ENCODE measurements at places on chromosomes 12 and 14.
A peak's percentile ranks its signal among the peaks of the same experiment; 100 is the strongest.

DNA sequence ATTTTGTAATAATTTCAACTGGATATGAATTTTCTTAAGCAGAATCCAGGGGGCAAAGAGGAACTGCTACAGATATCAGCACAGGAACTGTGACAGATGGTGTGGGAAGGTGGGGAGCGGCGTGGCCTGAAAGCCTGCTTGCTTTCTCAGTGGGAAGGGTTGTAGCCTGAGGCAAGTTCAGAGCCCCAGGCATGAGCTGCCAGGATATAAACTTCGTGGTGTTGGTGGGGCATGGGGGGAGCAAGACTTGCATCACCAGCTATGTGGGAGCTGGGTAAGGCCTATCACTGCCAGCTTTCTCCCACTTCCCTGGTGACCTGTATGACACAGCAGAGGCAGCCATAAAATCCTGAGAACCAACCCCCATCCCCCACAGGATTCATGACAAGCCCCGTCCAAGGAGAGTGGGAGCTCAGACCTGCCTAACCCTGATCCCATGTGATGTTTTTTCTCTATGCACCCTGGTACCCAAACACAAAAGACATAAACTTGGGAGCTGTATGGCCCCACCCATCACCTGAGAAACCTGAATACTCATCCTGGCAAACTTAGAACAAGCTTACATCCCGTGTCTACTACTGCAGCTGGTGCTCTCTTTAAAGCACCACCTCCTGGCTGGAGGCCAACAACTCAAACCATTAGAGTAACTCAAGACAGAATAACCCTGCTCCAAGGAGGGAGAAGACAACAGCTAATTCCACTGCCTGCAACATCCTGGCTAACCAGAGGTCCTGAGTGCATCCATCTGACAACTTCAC lies 16.5 kb downstream of the CLEC1A start:
- DNase-seq: peak; percentile 74

- peak; percentile 28 for DNase-seq
These were observed 9.4 kb downstream of the COX16 start for GRCh38 chr14:70350078-70350477.

GRCh38 chr12:30825341-30825740 lies 70.6 kb upstream of the CAPRIN2 start:
- no peak for DNase-seq

DNA sequence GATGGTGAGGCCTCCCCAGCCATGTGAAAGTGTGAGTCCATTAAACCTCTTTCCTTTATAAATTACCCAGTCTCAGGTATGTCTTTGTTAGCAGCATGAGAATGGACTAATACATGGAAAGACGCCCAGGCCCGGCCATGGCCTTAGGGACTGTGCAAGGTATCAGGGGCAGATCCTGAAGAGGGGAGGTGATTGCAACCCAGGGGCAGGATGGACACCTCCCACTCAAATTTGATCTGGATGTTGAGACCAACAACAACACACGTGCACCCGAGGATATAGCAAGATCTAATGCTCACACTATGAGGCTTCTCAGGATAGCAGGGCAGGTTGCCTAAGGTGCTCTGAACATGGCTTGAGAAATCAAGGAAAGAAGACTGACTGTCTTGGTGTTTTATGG lies 13.5 kb upstream of the SERPINA4 start:
- no peak for DNase-seq

GRCh38 chr14:68736471-68736871 lies 56.4 kb downstream of the ZFP36L1 start:
- no peak for DNase-seq

DNA sequence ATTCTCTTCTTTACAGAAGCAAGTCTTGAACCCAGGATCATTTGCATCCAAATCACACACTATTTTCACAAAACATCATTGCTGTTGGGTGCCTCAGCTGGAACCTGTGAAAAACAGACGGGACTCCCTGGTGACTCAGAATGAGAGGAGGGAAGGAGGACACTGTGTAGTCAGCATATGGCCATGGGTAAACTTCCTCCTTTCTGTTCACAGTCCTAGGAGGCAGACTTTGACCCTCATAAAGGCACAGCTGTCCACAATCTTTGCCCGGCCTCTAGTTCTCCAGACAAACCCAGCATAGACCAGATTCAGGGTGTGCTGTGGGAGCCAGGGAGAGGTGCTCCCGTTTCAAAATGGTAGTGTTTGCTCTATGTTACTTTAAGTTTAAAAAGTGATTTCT lies 62.0 kb downstream of the DYRK2 start:
- peak; percentile 66 for DNase-seq

DNA sequence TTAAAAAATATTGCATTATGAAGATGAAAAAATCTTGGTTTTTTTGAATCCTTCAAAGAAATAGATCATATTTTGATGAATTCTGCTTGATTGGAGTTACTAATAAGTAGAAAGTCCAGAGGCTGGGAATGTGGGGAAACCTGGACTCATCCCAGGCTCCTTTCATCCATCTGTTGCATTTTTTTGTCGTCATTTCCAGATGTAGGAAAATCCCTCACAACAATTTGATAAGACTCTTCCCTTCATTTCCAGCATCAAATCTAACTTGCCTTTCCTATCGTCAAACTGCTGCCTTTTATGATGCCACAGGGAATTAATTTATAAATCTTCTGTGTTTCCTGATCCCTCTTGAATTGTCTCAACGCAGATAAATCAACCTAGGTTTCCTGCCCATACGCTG lies 211.6 kb downstream of the FBXL14 start:
- DNase-seq: no peak

DNA sequence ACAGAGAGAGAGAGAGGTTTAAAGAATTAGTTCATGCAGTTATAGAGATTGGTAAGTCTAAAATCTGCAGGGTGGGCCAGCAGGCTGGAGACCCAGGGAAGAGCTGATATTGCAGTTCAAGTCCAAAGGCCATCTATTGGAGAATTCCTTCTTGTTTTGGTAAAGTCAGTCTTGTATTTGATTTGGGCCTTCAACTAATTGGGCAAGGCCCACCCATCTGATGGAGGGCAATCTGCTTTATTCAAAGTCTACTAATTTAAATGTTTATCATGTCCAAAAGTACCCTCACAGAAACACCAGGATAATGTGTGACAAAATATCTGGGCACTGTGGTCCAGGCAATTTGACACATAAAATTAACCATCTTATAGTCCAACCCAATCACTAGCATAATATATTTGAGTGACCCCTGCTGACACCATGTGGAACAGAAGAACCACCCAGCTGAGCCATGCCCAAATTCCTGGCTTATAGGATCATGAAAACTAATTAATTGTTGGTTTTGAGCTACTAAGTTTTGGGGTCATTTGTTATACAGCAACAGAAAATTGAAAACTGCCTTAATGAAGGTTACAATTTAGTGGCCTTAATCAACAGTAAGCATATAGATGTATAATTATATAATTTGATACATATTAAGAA lies 109.1 kb upstream of the PLXNC1 start:
- no peak for DNase-seq

DNA sequence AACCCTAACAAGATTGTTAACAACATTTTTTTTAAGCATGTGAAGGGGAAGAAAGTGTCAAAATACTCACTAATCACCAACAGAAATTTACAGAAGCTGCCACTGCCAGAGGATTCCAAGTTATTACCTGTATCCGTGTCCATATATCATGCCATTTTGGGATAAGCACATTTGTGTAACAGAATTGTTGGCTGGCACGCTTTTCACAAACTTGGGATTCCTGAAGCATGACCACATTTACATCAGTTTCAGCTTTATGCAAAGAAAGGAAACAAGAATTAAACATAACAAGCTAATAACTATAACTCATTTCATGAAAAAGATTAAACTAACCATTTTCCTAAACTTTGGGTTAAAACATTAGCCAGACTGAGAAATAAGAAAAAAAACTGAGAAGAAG lies 5.9 kb downstream of the NEMP1 start:
- no peak for DNase-seq

DNA sequence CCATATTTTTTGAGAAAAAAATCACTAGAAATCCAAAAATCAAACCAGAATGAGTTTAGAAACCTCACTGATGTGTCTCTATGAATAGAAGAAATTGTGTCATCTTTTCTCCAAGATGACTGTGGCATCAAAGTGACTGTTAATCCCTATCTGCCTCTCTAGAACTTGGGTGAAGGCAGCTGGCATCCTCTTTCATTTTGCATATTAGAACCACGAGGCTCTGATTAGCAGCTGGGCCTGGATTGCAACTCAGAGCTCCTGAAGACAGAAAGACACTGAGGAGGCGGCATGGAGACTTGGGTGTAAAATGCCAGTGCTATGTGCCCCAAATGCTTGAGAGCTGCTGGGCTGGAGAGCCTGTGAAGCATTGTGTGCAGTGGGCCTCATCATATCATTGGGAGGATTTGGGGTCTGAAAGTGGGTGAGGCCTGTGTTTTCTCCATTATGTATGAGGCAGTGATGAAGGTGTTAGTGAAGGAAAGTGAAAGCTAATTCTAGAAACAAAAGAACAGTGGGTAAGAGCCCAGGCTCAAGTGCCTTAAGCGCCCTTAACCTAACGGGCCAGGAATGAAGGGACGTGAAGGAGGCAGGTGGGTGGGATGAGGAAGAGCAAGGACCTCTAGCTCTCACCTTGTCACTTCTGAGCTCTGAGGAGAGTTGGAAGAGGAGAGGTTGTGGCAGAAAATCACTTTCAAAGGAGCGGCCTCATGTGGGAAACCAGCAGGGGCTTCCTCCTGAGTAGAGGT lies 26.2 kb downstream of the NKX2-8 start:
- DNase-seq: no peak

DNA sequence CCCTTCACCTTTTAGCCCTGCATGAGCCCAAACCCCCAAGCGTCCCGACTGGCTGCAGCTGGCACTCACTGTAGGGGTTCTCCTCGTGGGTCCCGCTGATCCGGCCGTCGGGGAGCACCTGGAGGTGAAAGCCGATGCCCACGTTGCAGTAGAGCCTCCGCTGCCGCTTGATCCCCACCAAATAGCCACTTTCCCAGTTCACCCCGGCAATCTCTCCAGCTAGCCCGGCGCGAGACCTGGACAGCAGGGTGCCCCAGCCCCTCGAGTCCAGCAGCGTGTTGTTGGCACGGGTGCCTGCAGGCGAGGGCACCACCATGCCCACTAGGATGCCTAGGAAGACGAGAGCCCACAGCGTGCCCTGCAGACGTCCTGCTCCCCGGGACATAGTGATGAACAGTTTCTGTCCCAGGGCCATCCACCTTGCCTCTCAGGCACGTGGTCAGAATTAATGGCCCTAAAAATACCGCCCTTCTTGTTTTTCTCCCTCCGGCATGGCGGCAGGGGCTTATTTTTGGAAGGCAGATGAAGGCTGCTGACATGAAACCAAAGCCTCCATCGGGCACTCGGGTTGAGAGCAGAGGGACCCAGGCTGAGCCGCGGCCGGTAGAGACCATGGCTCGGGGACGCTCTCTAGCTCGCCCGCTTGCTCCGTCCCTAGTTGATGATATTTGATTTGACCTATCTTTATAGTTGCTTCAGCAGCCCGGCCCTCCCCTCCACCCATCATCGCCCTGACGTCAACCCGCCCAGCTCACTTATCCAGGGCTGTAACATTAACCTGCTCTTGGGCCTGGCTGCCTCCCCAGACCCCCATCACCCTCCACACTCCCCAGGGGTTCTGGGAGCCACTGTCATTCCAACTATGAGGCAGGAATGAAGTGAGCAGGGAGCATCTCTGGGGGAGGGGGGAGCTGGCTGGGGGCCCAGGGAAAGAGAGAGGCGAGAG lies at the start of gene FGF6:
Gene FGF6 (minus strand): TSS at position 660 of the 946 bp plus-strand sequence. CDS start 245 bp downstream, at position 415.
- DNase-seq: no peak

DNA sequence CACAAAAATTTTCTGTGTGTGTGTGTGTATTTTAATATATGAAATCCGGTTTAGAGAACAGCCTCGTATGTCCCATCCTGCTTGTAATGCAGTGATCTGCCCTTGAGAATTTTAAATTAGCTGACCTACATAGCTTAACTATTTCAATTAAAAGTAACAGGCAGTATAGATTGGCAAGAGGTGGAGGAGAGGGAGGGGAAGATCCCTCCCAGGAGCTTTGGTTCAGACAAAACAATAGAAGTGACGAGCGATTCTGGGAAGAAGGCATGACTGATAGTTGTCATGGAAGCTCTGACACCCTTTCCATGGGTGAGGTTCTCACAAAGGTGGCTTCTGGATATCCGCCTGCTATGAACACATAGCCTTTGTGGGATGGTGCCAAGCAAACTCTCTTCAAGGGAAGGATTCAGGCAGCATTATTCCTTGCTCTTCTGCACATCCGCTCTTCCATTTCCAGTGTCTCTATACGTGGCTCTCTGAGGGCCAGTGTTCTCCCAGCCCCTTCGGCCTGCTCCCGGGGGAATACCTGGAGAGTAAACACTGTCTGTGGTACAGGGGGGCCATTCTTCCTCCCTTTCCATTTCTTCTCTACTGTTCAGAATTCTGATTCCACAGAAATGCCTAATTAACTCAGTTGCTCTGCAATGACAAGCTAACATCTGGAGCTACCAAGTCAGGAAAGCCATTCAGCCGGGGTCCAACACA lies 182.0 kb downstream of the CACNA1C start:
- DNase-seq: no peak

GRCh38 chr12:89470741-89471509 lies 53.7 kb downstream of the GALNT4 start:
- DNase-seq: peak; percentile 51

DNA sequence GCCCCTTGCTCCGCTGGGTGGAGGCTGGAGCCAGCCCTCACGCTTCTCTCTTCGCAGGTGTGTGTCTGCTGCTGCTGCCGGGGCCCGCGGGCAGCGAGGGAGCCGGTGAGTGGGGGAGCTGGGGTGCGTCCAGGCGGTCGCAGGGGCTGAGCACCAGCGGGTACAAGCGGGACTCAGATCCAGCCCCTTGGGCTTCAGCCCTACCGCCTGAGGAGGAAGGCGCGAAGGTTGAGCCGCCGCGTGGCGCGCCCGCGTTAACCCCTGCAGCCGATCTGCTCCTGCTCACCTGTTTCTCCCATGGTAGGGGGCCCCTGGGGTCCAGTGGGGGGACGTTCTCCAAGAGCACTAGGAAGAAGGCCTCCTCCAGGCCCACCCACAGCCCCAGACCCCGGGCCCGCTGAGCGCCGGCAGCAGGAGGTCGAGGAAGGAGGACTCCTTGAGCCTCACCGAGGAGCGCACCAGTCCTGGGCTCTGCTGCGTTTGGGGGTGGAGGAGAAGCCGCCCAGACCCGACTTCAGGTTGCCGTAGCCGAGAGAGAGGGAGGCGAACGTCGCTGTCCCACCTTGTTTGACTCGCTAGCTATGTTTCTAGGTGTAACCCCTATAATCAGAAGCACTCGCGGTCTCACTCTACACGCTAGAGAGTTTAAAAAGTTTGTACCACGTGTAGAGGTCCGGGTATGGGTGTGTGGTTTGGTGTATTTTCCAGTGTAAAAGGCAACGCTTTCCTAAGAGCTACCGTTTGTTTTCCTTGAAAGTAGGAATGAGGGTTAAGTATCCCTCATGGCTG lies 834 bp downstream of the COCH start:
- DNase-seq: no peak

DNA sequence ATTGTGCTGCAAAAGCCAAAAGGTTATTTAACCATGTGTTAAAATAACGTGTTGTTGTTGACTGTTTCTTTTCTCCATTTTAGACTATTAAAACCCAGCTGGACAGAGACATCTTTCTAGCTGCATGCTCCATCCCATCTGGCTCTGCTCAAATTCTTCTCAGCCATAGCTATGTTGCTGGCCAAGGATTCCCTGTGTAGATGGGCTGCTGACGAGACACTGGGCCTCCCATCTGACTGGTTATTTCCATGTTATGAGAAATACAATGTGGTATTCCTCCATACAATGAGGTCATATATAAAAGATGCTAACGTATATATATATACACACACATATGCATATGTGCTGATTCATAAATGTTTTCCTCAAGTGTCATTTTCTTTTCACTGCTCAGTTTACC lies 30.1 kb downstream of the MED13L start:
- DNase-seq: no peak

Data from MV-4-11 (cell line).